ENCODE measurements at places on chromosomes 13 and 19.

- DNase-seq: no peak
These were observed 20.7 kb downstream of the AKT2 start for GRCh38 chr19:40264314-40265054.

DNA sequence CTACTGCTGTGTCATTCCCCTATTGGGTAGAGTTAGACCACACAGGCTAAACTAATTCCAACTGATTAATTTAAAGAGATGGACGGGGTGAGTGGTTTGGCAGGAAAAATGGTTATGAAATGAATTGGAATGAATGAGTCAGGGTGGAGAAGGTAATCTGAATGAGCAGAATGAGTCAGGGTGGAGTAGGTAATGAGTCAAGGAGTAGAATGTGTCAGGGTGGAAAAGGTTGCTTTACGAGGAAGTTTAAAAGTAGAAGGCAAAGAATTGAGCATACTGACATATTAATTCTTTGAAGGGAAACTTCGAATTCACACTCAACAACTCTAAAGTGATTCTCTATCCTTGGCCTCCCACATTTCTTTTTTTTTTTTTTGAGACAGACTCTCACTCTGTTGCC, 12.7 kb upstream of the ZNF121 start:
- DNase-seq: no peak

- peak; percentile 27 for DNase-seq
These were observed 4.6 kb upstream of the GRAMD1A start for GRCh38 chr19:34995551-34995950.

DNA sequence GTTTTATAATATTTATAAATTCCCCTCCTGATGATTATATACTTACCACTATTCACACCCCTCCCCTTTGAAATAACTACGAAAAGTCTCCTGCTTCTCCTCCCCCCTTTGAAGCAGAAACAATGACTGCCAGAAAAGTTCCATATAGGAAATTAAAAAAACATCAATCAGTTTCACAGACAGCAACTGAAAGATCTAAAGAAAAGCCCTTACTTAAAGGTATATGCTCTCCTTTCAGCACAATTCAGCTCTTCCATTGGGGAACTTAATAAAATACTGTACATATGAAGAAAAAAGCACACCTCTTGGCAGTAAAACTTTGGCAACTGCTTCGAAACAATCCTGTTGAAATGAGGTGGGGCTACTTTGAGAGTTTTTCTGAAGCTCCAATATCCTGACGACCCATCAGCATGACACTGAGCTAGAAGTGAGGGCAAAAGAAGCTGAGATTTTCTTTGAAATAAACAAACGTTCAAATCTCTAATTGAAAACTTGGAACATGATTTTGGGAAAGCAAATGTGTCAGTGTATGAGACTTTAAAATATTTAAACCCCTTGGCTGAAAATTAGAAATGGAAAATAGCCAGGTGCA, 147.6 kb upstream of the RXFP2 start:
- no peak for DNase-seq

DNA sequence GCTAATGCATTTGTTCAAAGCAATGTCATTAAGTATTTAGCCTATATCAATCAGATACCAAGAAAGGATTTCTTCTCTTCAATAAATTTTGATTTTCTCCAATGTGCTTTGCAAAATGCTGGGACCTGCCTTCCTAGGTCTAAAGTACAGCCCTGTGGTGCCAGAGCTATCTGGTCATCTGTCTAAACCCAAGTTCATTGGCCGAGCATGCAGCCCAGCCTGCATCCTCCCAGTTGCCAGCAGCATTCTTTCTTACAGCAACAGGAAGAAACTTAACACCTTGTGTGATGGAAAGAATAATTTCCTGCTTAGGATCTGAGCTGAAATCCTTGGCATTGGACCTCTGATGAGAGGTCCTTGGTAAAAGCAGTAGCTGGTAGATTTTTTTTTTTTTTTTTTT, 310.0 kb downstream of the RBM26 start:
- DNase-seq: no peak

DNA sequence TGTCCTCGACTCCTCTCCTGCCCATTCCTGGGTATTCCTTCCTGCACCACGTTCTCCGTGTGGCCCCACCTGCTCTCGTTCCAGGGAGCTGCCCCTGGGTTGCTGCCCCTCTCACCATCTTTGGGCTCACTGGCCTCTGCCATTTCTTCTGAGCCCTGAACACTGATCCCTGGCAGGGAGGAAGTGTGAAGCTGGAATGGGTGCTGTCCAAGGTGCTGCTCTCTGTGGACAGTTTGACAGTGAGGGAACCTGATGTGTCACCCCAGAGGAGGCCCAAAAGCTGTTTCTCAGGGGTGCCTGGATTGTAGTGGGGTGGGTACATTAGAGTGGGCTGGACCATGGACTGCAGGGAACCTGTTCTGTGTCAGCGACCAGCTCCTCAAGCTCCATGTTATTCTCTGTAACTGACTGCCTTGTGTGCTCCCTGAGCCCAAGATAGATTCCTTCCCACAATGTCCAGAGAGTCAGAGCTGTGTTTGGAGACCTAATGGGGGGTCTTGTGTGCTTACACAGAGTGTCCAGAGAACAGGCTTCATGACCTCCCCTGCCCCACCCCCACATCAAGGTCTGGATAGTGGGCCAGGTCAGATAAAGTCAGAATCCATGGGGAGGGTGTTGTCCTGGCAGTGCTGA, 7.2 kb upstream of the CEACAM8 start:
- DNase-seq: no peak

GRCh38 chr13:43127103-43127798, 103.9 kb downstream of the DNAJC15 start:
- DNase-seq: no peak

- peak; percentile 70 for DNase-seq
These were observed at the start of gene JAK3 for GRCh38 chr19:17847538-17848366. TSS of gene JAK3 (minus strand) at chr19:17847982. CDS start at chr19:17844417, 3,565 bp downstream.

GRCh38 chr19:42498169-42498757, 30.0 kb downstream of the CEACAM1 start:
- no peak for DNase-seq

Measured in mucosa of descending colon (tissue), 3 donors.